ENCODE measurements at places on chromosomes 16 and 17.

GRCh38 chr17:28717578-28718332 is at the start of gene RAB34:
Gene RAB34 (minus strand): TSS chr17:28717868. CDS start chr17:28717266, 602 bp downstream.
- peak; percentile 85 for DNase-seq

DNA sequence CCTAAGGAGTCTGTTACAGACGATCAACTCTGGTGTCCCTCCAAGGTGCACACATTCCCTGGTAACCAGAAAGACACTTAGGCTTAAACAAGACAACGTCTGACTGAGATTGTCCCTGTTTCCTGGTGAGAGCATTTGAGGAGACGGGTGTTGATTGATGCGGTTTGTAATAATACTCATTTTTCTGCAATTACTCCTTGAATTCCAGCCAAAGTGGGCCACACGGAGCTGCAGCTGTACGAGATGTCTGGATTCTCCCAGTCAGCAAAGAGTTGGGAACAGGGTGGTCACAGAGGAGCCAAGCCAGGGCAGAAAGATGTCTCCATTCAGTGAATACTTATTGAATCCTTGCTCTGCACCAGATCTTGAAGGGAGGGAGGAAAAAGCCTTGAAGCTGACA is 30.9 kb upstream of the CES5A start:
- no peak for DNase-seq

DNA sequence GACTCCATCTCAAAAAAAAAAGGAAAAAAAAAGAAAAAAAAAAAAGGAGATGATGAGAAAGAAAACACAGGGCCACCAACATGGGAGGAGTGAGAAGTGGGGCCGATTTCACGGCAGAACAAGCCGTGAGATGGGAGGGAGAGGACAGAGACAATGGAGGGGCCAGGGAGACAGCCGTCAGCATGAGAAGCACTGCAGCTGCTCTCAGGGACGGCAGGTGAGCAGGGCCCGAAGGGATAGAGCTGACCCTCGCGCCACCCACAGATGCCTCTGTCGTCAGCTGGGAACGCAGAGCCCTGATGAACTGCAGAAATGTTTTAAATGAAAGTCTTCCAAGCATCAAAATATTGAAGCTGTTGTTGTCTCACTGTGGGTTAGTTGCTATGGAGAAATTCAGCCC is 20.3 kb downstream of the PITPNM3 start:
- DNase-seq, result peak; percentile 59

DNA sequence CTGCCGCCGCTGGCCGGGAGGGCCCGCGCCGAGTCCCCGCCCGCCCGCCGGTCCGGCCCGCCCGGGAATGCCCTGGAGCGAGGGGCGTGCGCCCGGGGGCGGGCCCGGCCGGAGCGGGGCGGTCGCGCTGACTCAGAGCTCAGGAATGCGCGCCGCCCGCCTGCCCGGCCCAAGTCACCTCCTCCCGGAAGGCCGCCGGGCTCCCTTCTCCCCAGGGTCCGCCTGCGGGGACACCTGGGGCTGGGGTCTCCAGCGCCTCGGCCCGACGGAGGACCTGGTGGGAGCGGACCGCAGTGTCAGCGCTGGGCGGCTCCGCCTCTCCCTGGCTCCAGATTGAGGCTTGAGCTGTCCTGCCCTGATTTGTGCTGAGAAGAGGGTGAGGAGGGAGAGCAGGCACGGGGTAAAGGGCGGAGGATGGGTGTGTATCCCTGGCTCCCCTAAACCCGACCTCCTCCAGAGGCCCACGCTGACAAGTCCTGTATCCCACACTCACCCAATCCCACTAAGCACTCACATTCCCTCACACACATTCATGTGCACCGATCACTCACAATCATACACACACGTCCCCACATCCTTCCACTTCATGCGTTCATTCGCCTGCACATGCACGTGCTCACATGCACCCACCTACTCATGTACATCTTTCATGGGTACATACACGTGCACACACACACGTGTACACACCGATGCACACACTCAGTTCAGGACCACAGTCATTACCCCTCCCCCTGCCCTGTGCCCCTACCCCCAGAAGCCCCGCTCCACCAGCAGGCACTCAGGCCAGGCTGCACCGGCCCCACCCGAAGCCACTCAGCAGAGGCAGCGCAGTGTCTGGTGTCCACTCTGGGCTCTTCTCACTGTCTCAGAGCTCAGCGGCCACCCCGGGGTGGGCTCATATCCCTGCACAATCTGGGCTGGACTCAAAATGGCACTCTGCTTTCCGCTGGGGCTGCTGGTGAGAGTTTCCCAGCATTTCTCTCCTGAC is at the start of gene RHBDF1:
TSS of gene RHBDF1 (minus strand) at position 71 of the 988 bp plus-strand sequence. CDS start 7,616 bp downstream, outside the sequence.
- DNase-seq, result no peak

DNA sequence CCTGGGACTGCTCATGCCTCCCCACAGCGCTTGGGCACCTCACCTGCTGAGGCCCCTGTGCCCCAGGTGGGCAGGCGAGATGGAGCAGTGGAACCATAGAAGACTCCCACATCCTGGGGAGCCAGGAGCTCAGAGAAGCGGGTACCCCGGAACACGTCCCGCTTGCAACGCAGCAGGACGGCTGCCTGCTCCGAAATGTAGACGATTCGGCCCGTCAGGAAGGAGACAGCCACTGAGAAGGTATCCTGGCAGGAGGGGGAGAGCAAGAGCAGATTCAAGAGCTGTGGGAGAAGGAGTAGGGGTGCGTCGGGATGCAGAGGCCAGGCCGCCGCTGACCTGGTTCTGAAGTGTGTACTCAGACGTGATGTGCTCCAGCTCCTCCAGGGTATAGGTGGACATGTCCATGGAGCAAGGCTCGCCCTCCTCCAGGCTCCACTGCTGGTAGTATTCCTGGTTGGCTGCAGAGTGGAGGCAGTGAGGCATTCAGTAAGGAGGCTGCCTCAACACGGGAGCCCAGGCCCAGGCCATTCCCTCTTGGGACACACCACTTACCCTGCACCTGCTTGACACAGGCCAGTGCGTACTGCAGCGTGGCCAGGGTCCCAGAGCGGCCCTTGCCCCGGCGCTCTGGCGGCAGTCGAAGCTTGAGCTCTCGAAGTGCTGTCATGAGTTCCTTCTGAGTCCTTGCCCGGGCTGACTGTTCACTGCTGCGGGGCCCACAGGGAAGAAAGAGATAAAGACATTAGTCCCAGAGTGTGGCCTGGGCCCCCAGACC is 2.6 kb downstream of the PER1 start:
- no peak for DNase-seq

DNA sequence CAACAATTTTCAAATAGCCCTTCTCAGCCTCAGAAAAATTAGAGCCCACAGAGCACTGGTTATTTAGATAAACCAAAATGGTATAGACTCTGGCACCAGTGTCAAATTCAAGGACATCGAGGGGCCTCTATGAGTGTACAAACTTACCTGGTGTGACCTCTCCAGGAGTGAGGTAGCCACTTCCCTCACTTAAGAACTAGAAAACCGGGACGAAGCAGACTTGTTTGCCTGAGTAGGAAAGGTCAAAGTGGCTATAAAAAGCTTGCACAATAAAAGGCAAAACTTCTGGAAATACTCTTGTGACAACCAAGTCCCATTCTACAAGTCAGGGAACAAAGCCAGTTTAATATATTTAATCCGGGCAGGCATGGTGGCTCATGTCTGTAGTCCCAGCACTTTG is 39.2 kb upstream of the PRSS54 start:
- no peak for DNase-seq

DNA sequence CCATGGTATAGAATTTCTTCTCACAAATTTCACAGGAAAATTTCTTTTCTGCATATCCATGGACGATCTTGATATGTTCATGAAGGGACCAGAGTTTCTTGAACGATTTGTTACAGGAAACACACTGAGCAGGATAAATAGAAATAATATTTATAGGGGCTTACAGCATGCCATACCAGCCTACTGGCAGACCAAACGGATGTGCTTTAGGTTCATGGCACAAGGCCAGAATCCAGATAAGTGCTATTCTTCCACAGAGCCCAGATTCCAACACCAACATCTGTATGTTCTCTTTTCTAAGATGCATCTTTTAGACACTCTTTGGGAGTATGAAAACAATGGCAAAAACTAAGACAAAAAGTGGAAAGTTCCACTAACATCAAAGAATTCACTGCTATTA is 49.3 kb downstream of the ZNF652 start:
- DNase-seq, result no peak

GRCh38 chr16:14314116-14314515 is 243.0 kb downstream of the MRTFB start:
- DNase-seq, result no peak

GRCh38 chr17:83117583-83117982 is 38.2 kb downstream of the METRNL start:
- DNase-seq, result no peak

GRCh38 chr16:89828199-89828869 is at the start of gene SPIRE2:
Gene SPIRE2 (plus strand): TSS chr16:89828475. CDS start chr16:89828551, 76 bp downstream.
- DNase-seq, result no peak

- DNase-seq, result no peak
Measured at GRCh38 chr17:38341035-38341721, 2.6 kb downstream of the GPR179 start.

DNA sequence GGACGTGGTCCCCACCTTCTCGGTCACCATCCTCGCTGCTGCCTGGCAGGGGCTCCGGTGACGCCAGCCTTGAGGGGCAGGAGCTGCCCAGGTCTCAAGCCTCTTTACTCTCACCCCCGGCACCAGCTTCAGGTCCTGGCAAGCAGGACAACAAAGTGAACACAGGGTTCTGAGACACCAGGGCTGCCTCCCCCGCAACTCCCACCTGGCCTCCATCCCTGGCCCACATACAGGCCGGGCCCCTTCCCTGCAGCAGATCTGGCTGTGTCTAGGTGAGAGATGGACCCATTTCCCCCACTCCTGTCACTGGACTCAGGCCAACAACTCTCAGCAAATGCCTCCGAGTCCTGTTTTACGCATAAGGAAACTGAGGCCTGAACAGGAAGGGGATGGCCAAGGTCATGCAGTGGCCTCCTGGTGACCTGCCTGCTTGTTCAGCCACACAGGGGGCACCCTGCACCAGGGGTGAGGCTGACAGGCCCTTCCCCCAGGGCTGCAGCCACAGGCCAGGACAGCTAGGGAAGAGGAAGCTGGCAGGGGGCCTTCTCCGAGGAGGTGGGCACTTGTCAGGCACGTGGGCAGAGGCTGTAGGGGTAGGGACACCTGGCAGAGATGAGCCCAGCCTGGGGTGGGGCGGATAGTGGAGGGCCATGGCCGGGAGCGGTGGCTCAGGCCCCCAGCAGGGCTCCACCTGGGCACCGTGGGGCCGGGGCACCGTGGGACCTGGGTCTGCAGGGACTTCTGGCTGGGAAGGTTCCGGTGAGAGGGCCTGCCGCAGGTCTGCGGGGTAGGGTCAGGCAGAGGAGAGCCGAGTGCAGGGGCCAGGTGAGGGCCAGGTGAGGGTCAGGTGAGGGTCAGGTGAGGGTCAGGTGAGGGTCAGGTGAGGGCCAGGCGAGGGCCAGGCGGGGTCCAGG is 46.7 kb upstream of the PVALEF start:
- DNase-seq, result no peak

DNA sequence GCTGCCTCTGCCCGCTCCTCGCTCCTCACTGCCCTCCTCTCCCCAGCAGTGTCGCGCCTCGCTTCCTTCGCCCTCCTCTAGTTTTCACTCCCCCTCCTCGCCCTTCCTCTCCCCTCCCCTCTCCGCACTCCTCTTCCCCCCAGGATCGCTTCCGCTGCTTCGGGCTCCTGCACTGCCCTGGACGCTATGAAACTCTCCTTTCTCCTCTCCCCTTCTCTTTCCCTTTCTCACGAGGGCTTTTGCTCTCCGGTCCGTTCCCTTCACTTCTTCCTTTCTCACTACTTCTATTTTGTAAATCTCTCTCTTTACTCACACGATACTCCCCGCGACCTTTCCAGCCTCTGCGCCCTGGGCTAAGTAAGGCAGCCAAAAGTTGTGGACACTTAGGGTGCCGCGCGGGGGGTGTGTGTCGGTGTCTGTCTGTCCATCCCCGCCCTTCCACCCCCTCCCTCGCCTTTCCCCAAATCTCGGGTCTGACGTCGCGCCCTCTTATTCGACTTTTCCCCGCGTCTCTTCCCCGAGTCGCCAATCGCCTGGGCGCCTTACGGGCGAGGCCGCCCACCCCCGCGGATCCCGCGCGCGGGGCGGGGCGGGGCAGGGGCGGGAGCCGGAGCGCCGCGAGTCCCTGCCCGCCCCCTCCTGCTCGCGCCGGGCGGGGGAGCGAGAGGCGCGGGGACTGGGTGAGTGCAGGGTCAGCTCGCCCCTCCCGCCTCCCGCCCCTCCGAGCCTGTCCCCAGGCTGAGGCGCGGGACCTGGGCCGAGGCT is at the start of gene IRX3:
TSS of gene IRX3 (minus strand) at position 422 of the 765 bp plus-strand sequence. CDS start 737 bp downstream, outside the sequence.
- peak; percentile 94 for DNase-seq

GRCh38 chr16:73280388-73280787 is 232.5 kb upstream of the ZFHX3 start:
- no peak for DNase-seq
